ENCODE measurements at places on chromosomes 7 and 10. TPM values are rescaled to one million over a fixed set of nuclear protein-coding genes. Genes with fewer than 3 reads are reported as not detected.

BAIAP2L1 gene
- total RNA-seq, result 1.5 TPM

DNAJB12 gene
- 27.8 TPM for total RNA-seq

FFAR4 gene
- not detected for total RNA-seq

SPOCK2 gene
- 12.1 TPM for total RNA-seq

CALCR gene
- not detected for total RNA-seq

GTF2I gene
- total RNA-seq, result 169 TPM

TBL2 gene
- total RNA-seq, result 52.5 TPM

MLXIPL gene
- 6.5 TPM for total RNA-seq

TFR2 gene
- total RNA-seq, result not detected

ZNF518A gene
- total RNA-seq, result 12.8 TPM

CDC14C gene
- total RNA-seq, result not detected

SNCG gene
- total RNA-seq, result 28.3 TPM

C10orf62 gene
- total RNA-seq, result not detected

SPDYE6 gene
- not detected for total RNA-seq

TMEM236 gene
- 0.78 TPM for total RNA-seq

CPXM2 gene
- total RNA-seq, result 91.2 TPM

PRKCQ gene
- total RNA-seq, result 9.4 TPM

FMC1 gene
- 21.5 TPM for total RNA-seq

EFCAB10 gene
- total RNA-seq, result not detected

SPDYE5 gene
- not detected for total RNA-seq

PKD2L1 gene
- not detected for total RNA-seq

SP8 gene
- total RNA-seq, result not detected

TMEM229A gene
- total RNA-seq, result not detected

SLC26A4 gene
- total RNA-seq, result 0.17 TPM

OR2A42 gene
- 0.11 TPM for total RNA-seq

FAM25A gene
- not detected for total RNA-seq

MRLN gene
- total RNA-seq, result not detected

SKIDA1 gene
- total RNA-seq, result 2.9 TPM

BTAF1 gene
- 29.3 TPM for total RNA-seq

AGR3 gene
- 0.45 TPM for total RNA-seq

ANKRD22 gene
- not detected for total RNA-seq

ANKRD61 gene
- total RNA-seq, result not detected

C10orf53 gene
- not detected for total RNA-seq

PANK1 gene
- total RNA-seq, result 4.8 TPM

OR13A1 gene
- not detected for total RNA-seq

ASAH2B gene
- total RNA-seq, result 2.9 TPM

GHRHR gene
- not detected for total RNA-seq

OR9A2 gene
- total RNA-seq, result not detected

TLL2 gene
- total RNA-seq, result 0.17 TPM

FBXO24 gene
- total RNA-seq, result 0.63 TPM

PLXNA4 gene
- 6.6 TPM for total RNA-seq

KIAA1217 gene
- total RNA-seq, result 12.9 TPM

TAS2R3 gene
- not detected for total RNA-seq

IFIT1B gene
- total RNA-seq, result not detected

CABCOCO1 gene
- 2.1 TPM for total RNA-seq

DLX5 gene
- total RNA-seq, result 0.17 TPM

MSMB gene
- total RNA-seq, result not detected

GRIFIN gene
- total RNA-seq, result not detected

Data from esophagus muscularis mucosa (tissue), 4 donors.